NCI-H2029 treated with DMSO at 0.1 percent for 48 hours (cell line): ENCODE measurements at places on chromosomes 13 and 19.

DNA sequence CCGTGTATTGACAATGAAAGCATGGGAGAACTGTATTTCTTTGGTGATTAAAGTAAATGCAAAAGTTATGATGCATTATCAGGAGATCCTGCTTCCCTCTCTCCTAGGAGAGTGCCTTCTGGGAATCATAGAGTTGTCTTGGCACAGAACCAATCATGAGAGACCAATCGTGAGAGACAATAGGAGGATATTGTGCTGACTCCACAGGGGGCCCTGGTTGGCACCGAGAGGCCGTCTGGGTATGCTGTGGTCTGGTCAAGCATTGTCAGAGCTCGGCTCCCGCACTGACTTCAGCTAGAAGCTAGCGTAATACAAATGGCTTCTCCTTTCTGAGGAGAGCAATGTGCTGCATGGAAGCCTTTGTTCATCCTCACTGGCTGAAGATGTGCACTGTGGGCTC lies 131.5 kb upstream of the GJB6 start:
- no peak for DNase-seq

DNA sequence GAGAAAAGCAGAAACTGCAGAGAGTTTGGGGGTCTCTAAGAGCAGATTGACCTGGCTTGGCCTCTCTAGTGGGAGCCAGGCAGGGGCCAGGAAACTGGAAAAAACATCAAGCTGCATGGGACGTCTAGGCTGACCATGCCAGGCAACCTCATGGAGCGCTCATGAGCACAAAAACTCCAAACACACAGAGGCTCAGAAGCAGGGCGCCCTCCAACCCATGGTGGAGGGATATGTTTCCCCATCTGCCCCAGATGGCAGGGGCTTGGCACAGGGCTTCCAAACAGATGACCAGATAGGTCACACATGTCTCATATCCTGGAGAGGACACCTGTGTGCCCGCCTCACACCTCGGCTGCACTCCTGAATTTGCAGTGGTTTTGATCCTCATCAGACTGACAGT lies 879.0 kb downstream of the UQCRFS1 start:
- no peak for DNase-seq

DNA sequence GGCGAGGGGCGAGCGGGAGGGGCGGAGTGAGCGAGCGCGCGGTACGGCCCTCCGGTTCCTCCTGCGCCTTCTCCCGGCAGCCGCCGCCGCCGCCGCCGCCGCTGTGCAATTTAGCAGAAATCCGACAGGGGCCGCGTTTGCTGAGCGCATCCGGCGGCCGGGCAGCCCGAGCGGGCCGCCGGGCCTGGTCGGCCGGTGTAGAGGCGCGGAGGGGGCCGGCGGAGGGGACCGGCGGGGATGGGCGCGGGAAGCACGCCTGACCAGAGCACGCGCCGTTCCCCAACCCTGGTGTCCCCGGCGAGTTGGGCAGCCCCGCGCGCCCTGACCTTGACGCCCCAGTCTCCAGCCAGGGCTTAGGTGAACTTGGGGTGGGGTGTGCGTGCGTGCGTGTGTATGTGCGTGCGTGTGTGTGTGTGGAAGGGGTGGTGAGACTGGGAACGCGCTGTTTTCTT lies 144.5 kb upstream of the ZNF536 start:
- no peak for DNase-seq

DNA sequence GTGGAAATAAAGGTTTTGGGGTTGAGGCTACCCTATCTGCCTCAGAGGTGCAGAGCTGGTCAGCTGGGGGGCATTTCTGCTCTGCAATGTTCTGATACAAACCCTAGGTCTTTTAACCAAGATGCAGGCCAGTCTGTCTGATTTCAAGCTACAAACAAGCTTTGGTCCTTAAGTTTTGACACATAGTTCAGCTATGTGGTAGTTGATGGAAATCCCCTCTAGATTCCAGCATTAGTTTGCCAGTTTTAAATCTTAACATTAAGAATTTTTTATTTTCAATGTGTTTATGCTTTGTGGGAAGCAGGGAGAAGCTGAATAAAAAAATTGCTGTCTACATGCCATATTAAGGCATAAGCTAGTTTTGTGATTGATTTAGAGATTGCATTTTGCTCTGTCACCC lies 225.7 kb downstream of the LMO7 start:
- no peak for DNase-seq

DNA sequence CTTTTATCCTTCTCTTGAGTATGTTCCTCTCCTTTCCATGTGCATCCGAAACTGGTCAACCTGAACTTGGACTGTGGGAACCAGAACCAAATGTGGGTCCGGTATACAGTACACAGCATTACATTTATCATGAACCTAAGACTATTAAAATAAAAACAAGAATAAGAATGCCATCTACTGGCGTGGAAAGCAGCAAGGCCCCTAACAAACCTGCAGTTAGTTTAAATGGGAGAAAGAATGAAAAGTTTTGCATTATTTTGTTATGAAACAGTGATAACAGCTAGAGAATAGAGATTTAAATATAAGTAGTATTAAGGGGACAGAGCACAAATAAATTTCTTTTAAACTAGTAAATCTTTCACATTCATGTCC lies 159.5 kb downstream of the RBM26 start:
- DNase-seq: no peak

- no peak for DNase-seq
Observed at GRCh38 chr13:36879218-36879938, 40.7 kb downstream of the SMAD9 start.

- DNase-seq: no peak
Observed at GRCh38 chr19:10112037-10112761, 706 bp downstream of the P2RY11 start.

DNA sequence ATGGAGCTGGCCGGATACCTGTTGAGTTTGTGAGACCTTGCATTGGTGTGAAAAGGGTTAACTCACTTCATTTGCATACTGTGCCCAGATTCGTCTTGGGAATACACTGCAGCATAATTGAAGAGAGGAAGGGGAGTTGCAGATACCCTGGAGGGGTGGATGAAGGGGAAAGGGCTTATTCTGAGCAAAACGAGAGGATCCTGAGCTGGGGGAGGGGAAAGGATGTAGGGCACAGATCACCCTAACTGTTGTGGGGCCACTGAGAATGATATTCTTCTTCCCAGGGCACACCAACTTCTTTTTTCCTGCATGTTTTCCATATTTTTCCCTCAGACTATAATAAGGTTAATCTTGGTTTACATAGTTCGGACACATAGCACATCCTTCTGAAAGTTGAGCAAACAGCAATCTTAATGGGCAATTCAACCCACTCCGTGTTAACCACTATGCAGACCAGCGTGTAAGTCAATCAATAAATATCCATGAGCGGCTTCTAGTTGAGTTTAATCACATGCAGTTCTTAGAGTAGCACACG lies 11.7 kb upstream of the PTPRS start:
- DNase-seq: no peak
